NCI-H1694 (cell line): ENCODE measurements at places on chromosomes 12 and 14.

- DNase-seq = no peak
Measured at GRCh38 chr12:1830981-1831963, 10.9 kb downstream of the LRTM2 start.

DNA sequence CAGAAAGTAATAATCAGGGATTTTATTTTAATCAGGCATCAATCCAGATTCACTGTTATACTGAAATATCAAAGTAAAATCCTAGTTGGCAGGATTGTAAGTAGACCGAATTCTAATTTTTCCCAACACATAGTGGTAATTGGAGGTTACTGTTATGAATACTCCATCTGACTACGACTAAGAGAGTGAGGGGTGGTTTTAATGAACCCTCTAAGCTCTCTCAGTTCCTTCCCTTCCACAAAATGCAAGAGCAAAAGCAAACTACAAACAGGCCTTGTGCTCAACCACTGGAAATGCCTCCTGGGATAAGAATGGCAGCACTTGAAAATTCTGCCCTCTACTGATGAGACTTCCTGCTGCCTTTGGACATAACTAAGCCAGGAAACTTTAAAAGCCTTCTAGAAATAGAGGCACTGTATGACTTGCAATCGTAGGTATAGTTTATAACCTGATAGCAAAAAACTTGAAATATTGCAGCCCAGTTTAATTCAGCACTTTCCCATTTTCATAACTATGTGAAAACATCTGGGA, 184.8 kb downstream of the SLC16A7 start:
- no peak for DNase-seq

DNA sequence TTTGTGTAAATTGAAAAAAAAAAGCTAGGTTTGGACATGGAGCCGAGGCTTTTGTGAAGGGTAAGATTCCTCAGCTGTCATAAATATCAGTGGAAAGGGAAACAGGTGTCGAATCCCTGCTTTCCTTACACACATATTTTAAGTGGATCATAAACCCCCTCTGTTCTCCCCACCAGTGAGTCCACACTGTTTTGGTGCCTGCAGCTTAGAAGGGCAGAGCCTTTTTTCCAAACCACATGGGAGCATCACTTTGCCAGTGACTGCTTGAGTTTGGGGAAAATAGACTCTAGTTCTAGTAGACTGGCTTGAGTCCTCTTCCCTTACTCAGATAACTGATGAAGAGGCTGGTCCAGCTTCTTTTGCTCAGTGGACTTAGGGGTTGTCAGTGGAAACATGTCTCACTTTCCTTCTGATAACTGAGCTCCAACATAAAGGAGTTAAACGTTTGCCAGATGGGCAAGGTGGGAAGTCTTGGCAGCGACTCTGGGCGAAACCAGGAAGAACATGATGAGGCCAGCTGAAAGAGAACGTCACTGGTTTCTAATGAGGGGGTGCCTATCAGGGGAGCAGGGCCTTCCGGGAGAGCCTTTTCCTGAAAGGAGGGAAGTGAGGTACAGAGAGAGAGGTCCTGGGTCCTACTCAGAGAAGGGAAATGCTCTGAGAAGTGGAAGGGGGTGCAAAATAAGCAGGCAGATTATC, 168.1 kb upstream of the PARP11 start:
- DNase-seq = no peak

- no peak for DNase-seq
Measured at GRCh38 chr12:49549735-49550692, 11.2 kb downstream of the KCNH3 start.

DNA sequence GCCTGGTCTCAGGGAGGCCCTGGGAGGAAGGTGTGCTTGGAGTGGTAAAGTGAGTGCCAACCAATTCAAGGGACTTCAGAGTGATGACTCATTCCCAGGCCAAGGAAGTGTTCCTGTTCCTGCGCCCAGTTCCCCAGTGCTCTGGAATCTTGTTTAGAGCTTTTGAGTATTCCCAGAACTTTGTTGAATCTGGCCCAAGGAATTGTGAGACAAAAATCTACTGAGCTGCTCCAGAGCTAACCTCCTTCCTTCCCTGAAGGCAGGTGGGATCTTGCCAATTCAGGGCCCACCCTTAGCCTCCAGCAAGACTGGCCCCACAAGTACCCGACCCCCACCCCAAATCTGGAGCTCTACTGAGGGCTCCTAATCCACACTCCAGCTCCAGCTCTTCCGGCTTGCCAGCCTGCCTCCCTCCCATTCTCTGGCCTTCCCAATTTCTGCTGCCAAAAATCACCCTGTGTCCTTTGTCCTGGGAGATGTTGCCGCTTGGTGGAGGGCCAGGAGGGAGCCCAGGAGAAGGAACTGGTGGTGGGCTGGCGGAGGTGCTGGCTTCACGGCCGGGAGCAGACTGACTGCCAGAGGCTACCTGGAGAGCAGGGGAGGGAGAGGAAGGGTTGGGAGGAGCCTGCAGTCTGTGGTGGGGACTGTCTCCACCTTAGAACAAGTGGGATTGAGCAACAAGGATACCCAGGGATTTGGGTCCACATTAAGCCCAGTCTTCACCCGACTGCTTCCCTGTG, 2.0 kb upstream of the ATN1 start:
- DNase-seq = peak; percentile 52

- no peak for DNase-seq
Measured at GRCh38 chr14:90678846-90679362, 137.3 kb downstream of the TTC7B start.

- DNase-seq = no peak
Measured at GRCh38 chr12:102484017-102484416, 3.7 kb upstream of the IGF1 start.

DNA sequence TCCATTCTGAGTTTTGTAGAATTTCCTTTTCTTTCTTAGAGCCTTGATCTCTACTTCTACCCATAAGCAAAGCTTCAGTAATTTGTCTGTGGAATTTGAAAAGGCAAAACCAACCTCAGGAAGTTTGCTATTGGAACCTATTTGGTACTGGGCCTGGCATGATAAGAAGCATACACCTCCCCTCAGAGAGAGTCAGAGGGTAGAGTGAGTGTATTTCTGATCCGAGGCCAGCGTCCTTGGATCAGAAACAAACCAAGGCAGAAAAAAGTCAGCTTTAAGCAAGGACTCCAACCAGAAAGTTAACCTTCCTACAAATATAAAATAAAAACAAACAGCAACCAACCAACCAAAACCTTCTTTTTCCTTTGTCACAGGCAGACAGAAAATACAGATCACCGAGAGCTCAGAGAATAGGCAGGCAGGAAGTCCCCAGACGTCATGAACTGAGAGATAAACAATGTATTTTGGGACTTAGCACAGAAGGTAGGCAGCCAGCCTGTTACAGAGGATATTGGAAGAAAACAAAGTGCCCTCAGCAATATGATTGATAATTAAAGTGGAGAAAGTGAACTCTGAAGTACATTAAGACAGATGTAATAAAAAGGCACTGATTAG, 141.5 kb downstream of the NEDD1 start:
- DNase-seq = no peak

- no peak for DNase-seq
Measured at GRCh38 chr12:96136725-96137378, 57.3 kb upstream of the ELK3 start.

DNA sequence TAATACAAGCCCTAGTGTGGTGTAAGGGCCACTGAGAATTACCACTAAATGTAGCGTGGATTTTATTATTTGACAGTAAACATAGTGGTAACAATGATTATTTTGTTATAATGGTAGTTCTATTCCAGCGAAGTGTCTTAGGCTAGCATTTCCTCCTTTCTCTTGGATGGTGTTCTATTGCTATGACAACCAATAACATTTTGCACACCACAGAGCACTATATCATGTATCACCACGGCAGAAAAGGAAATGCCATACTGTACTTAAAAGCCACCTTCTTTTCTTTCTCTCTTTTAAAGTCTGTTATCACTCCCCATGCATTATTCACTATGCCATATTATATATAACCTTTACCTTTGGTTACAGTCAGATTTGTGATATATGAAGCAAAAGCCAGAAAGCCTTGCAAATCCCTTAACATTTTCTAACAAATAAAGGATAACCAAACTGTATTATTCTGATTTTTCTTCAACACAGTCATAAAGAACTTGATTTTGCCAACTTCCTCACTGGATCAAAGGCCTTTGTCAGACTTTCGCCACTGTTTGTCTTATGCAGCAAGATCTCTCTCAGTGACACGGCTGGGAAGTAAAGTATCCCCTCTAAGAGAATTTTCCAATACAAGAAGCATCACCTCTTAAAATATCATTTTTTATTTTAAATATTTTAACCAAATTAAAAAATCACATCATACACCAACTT, 195.8 kb downstream of the FOXN3 start:
- no peak for DNase-seq

DNA sequence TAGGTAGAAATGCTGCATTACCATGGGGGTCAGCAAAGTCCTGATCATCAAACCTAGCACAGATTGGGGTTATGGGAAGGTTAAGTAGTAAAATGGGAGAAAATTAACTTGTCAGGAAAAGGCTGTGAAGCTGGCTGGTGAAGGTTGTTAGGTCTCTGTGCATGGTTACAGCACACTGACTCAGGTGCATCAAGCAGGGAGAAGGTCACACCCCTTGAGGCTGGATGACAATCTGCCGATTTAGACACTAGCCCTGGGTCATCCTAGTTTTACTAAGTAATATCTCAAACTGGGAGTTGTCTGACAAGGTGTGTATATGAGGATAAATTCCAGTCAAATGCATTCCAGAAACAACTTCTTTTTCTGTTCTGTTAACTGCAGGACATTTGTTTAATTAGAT, 271.1 kb upstream of the LRIG3 start:
- DNase-seq = no peak

DNA sequence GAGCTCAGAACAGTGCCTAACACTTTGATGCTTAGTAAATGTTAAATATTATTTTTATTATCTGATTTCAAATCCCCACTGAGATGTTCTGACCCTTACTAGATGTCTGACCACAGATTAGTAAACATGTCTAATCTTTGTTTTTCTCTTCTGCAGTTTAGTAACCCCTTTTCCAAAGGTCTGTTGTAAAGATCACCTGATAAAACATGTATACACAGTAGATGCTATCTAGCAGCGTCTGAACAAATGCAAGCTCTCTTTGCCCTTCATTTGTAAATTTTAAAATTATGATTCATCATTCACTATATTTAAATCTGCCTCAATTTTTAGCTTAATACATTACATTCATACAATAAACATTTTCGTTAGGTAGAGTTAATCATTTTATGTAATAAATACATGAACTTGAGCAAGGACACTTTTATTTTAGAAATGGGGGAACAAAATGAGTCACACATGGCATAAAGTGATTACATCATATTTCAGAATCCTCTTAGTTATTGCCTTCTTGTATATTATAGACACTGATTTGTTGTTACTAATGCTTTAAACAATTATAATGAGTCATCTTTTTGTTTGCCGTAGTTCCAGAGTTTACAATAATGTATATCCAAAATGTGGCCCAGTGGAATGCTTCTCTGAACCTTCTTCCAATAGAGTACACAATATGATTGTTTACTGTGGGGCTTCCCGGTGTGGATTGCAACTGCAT, 1.7 kb upstream of the OR4K5 start:
- no peak for DNase-seq

DNA sequence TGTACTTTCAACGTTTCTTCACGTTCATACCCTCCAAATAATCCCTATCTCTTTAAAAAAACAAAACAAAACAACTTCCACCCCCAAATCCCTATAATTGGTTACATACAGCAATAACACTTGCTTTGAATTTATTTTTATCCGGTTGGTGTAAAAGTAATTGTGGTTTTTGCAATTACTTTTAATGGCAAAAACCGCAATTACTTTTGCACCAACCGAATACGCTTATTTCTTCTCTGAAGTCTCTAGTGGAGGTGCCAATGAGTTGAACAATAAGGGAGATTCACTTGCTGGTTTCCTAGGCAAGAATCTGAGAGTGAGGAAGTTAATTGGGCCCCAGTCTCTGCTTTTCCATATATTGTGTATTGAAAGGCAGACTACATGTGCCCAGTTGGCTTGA, 133.3 kb downstream of the DACT1 start:
- no peak for DNase-seq

GRCh38 chr14:75578786-75579337, 442 bp downstream of the FLVCR2 start:
- no peak for DNase-seq

- no peak for DNase-seq
Measured at GRCh38 chr12:120737557-120738251, 12.1 kb downstream of the ACADS start.

DNA sequence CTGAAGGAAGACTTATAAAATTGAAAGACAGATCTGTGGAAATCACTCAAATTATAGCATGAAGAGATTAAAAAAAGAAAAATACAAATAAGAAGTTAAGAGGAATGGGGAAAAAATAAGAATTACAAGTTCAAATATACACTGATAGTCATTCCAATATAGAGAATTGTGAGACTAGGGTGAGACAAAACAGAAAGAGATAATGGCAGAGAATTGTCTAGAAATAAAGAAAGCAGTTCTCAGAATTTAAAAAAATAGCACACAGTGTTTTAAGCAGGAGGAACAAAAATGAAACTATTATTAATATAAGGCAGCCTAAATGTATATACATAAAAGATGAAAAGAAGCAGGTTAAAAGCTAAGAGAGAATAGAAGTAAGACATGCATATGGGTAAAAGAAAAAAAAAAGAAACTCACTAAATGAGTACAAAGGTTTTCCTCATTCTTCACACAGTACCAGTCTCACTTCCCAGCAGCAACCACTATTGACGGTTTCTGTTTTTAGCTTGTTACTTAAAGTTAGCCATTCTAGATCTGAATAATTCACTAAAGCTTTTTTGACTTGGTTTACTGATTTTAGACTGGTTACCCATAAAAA, 31.1 kb downstream of the SLC38A4 start:
- DNase-seq = no peak

- DNase-seq = no peak
Measured at GRCh38 chr14:48970943-48971342, 615.2 kb downstream of the RPS29 start.

GRCh38 chr12:95481072-95481471, 7.1 kb downstream of the METAP2 start:
- DNase-seq = no peak

DNA sequence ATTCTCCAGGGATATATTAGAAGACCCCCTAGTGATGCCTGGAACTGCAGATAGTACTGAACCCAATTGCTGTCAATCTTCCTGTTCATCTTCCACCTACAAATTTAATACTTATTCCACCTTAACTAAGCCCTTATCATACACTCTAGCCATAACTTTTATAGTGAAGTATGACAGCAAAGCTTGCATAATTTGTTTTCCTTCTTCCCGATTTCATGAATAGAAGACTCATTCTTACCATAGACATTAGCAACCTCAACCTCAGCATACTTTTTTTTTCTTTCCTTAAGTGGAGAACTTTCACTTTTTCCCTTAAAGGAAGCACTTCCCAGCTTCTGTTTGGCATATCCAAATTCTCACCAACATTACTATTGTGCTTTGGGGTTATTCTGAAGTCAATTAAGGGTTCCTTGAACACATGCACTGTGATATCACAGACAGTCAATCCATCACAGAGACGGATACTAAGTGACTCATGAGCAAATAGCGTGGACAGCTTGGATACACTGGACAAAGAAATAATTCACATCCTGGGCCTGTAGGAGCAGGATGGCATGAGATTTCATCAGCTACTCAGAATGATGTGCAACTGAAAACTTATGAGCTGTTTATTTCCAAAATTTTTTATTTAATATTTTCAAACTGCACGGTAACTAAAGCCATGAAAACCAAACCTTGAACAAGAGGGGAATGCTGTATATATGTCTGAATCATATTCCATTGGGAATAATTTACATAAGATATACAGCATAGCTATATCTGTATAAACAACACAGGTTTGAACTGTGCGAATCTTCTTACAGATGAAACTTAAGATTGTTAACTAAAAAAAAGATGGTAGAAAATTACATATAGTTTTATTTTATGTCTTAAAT, 63.9 kb downstream of the SYT1 start:
- DNase-seq = no peak

- no peak for DNase-seq
Measured at GRCh38 chr12:51442324-51442723, 17.7 kb downstream of the SLC4A8 start.
